ENCODE measurements at places on chromosomes 6 and 20. TPM values are rescaled to one million over a fixed set of nuclear protein-coding genes. Genes with fewer than 3 reads are reported as not detected.

GSTA2 gene
- total RNA-seq: not detected

RFX6 gene
- total RNA-seq: not detected

SLC22A1 gene
- 2.0 TPM for total RNA-seq

CDC5L gene
- total RNA-seq: 12.5 TPM

SEL1L2 gene
- total RNA-seq: not detected

PTGIS gene
- 0.02 TPM for total RNA-seq

NKAIN2 gene
- not detected for total RNA-seq

KCNK16 gene
- total RNA-seq: not detected

OPN5 gene
- not detected for total RNA-seq

MROH8 gene
- total RNA-seq: 1.1 TPM

DEFB132 gene
- total RNA-seq: not detected

TREM2 gene
- total RNA-seq: not detected

C4A gene
- total RNA-seq: 0.93 TPM

TRAPPC3L gene
- not detected for total RNA-seq

NKAIN4 gene
- 5.2 TPM for total RNA-seq

TFAP2C gene
- 11.7 TPM for total RNA-seq

SLC2A10 gene
- total RNA-seq: not detected

Data from A549 treated with AZD2906 at 1 μM for 4 hours (cell line).